ENCODE measurements at places on chromosomes 2 and 18. TPM values are rescaled to one million over a fixed set of nuclear protein-coding genes. Genes with fewer than 3 reads are reported as not detected.

GRCh38 chr2:72028351-72028995, 119.2 kb downstream of the CYP26B1 start:
- DNase-seq: no peak

DNA sequence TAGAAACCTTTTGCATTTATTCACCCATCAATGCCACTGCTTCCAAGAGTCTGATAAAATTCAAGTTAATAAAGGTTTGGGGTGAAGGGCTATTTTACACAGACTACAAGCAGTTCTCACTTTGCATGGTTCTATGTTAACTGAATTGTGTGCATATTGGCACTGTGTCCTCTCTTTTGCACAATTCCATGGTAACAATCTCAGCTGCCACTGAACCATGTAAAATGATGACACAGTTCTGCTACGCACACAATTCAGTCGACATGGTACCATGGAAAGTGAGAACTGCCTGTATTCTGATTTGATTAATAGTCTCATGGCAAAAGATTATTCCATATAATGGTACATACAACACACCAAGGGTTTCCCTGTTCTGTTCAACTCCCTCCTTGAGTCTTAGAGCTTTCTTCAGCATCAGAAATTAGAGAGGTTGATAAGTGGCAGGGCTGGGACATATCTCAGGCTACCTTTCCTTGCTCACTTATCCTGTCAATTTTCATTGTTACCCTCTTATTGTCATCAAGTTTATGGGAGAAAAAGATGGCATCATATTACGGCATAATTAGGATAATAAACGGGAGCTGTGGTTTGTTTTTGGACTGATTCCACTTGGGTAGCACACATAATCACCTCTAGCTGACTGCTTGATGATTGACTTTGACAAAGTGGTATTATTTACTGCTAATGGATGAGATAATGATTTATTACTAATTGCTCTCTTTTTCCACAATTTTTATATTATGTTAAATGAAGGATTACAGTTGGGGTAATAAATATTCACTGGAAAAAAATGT, 139.3 kb upstream of the CREB1 start:
- DNase-seq: no peak

- no peak for DNase-seq
Measured at GRCh38 chr2:68189991-68190784, 32.5 kb downstream of the PNO1 start.

FAM124B gene
- 3.2 TPM for polyA plus RNA-seq

- DNase-seq: no peak
Measured at GRCh38 chr2:30978854-30979253, 159.4 kb downstream of the GALNT14 start.

All from CD4-positive, CD25-positive, alpha-beta regulatory T cell (primary cell).